ENCODE measurements at places on chromosomes 13 and 19.
A peak's percentile ranks its signal among the peaks of the same experiment; 100 is the strongest.

DNA sequence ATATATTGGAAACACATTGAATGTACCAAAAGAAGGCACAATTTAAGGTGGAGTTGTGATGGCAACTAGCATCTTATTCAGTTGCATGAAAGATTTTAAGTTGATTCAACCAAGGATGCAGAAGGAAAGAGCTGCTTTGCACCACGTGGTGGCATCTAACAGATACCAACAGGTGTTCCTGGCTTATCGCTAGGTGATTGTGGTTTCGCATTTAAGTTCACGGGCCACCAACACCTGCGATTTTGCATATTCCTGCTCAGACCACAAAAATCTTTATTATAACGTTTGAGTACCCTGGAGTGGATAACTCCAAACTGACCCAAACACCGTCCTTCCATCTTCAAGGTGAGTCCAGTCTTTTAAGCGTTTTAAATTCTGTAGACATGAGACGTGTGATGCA is 45.3 kb downstream of the RGCC start:
- peak; percentile 39 for DNase-seq

DNA sequence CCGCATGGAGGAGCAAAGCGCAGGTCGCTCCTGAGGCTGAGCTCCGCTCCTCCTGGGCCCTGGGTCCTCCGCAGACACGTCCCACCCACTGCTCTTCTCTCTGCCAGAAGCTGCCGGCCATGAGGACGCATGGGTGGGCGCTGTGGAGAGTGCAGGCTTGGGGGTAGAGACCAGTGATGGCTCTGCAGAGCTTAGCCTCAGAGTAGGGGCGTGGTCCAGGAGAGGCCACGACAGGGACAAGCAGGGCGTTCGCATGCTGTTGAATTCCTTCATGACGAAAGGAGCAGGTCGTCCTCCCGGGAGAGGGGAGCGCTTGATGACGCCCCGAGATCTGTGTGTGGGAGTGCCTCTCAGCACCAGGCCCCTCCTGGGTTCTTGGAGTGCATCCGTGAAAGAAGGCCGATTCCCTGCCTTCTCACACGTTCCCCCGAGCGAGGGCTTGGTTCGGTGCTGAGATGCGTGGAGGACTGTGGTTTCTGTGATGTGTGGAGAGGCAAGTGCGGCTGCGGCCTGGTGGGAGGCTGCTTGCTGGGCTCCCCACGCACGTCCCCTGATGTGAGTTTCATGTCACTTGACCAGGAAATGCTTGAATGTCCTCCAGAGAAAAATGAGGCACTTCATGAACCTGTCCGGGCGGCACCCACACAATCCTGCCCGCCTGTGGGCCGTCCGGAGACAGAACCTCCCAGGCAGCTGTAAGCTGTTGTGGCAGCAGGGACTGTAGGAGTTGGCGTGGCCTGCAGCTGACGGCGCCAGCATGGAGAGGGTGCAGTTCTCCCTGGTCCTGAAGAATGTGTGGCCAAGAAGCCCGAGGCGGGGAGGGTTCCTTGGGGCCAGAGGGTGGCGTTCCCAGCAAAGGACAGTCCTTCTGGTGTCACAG is 4.5 kb downstream of the SF3A2 start:
- no peak for DNase-seq

GRCh38 chr19:34493038-34493648 is 11.6 kb downstream of the WTIP start:
- no peak for DNase-seq

DNA sequence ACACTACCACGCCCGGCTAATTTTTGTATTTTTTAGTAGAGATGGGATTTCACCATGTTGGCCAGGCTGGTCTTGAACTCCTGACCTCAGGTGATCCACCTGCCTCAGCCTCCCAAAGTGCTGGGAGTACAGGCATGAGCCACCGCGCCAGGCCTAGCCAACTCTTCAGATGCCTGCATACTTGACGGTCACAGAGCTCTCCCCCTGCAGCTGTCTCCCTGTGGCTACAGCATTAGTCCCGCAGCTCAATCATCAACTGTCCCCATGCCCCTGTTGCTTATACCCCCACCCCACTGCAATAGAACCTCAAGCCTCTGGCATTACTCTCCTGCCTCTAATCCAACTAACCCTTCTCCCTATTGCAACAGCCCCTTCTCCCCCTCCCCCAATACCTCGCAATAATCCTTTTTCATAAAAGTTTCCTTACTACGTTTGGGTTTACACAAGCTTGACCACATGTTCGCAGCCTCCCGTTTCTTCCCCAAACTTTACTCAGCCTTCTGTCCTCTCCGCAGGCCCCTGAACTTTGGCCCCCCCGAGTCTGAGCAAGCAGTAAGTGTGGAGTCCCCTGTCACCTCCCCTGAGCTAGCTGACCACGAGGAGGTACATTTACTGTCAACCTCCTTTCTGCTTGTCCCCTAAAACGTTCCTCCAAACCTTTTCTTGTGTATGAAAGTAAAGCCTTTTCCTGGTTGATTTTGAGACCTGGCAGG is 1.7 kb downstream of the ZNF77 start:
- DNase-seq, result no peak

DNA sequence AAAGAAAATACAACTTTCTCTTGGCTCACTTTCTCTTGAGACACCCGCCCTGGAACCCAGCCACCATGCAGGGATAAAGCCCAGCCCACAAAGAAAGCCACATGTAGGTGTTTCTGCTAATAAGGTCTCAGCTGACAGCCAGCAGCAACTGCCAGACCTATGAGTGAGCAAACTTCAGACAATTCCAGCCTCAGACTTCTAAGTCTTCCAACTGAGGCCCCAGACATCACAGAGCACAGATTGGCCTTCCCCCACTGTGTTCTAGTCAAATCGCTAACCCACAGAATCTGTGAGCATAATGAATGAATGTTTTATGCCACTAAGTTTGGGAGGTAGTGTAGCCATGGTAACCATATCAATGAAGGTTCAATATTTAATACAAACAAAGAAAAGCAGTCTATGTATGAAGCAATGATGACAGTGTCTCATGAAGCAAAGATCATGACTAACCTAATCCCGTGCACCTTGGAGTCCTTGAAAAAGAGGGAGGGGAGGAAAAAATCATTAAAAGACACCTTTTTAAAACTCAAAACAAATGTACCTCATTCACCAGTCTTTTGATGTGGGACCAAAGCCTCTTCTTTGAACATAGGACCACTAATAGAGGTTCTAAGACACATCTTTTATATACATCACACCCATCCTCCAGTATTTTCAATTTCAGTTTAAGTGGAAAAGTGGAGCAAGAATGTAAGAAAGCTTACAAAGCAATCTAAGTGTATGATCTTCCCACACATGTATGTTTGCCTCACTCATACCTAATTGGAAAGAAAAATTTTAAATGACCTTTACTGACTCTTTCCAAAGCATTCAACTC is 6.2 kb downstream of the MRPS31 start:
- peak; percentile 83 for DNase-seq

DNA sequence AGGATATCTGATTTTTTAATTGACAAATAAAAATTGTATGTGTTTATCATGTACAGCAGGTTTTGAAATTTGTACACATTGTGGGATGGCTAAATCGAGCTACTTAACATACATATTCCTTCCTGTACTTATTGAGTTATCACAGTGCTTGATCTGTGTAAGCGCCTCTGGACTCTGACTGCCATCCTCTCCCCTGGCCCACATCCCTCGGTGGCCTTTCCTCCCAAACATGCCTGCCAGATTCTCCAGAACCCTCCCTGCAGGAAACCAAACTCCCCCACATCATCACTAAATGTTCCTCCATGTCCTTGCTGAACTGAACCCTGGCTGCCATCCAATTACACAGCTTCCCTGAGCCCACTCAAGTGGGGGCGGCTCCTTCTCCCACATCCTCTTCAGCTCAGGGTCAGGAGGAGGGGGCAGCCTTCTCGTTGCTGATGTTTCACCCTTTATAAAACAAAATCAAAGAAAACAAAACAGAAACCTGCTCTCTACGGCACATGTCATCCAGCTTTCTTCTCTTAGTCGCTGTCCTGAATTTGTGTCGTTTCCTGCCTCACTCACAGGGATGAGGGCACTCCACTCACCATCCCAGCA is 97.1 kb upstream of the SPATA13 start:
- no peak for DNase-seq

- DNase-seq, result no peak
Measured at GRCh38 chr19:48645620-48646000, 377 bp downstream of the CA11 start.

GRCh38 chr13:99221567-99222239 is 21.0 kb downstream of the UBAC2 start:
- no peak for DNase-seq

DNA sequence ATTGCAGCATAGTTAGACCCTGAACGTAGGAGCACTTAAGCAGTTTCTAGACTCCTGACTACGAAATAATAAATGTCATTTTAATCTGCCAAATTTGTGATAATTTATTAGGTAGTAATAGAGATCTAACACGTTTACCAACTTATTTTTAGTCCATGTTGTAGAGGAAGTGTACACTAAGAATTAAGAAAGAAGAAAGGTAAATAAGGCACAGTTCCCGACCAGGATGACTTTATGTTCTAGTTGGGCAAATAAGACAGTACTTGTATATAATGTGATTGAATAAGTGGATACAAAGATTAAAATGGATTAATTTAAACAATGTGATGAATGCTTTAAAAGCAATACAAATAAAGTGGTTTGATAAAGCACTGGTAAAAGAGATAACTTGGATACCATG is 1306.2 kb upstream of the PCDH20 start:
- DNase-seq, result no peak

GRCh38 chr19:867301-867793 is 7.9 kb downstream of the CFD start:
- no peak for DNase-seq

GRCh38 chr19:2724148-2724557 is 3.0 kb upstream of the DIRAS1 start:
- DNase-seq, result no peak

GRCh38 chr19:12859546-12859945 is 21.2 kb downstream of the MAST1 start:
- DNase-seq, result no peak

- DNase-seq, result peak; percentile 80
Measured at GRCh38 chr19:48858984-48859710, 9.3 kb downstream of the PLEKHA4 start.

- DNase-seq, result no peak
Measured at GRCh38 chr19:35296644-35297514, 4.9 kb downstream of the MAG start.

All from CD4-positive, alpha-beta T cell treated with Interleukin-4 for 4 hours (primary cell).